Gastrocnemius medialis (tissue), 4 donors: ENCODE measurements at places on chromosomes 1 and 21. TPM values are rescaled to one million over a fixed set of nuclear protein-coding genes. Genes with fewer than 3 reads are reported as not detected.
A peak's percentile ranks its signal among the peaks of the same experiment; 100 is the strongest.

DNA sequence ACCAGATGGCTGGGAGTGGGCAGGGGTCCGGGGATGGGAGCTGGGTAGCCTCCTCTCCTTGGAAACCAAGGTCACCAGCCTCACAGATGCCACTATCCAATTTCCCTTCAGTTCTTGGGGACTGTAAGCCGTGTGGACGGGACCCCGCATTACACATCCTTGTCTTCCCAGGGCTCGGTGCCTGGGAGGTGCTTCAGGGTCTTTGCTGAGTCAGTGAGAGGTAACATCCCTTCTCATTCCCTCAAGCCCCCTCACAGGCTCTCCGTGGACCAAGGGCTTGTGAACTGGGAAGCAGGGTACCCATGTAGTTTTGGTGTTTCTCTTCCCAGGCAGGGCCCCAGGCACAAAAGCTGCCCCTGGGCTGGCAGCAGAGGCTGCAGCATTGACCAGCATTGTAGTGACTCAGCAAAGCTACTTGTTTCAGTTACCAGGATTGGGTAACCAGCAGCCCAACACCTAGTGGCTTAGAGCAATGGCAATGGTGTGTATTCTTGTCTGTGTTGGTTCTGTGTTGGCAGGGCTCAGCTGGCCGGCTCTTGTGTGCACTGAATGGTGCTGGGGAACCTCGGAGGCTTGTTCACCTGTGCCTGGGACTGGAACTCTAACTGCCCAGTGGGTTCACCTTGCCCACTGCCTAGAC is 24.6 kb upstream of the PCBP3 start:
- no peaks in the 10 kb centered on the region for H3K36me3 ChIP-seq
- no peak overlapping the region for H3K27ac ChIP-seq
- peaks cover 41% of the 10 kb centered on the region for H3K27me3 ChIP-seq
- no peaks in the 10 kb centered on the region for H3K4me1 ChIP-seq
- no peak overlapping the region for H3K4me3 ChIP-seq
- DNase-seq: no peak

DNA sequence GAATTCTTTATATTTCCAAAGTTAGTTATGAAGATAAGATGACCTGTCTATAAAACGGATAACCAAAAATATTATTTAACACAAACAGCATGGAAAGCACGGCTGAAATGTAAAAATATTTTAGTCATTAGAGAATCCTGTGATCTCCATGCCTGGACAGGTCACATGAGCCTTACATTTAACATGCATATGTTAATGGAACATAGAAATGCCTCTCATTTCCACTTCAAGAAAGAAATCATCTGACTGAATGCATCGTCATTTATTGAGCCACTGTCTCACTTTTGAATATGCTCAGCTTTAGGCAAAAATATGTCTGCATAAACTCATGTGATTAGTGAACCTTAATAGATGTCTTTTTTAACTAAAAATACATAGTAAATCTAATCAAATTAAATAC is 115.5 kb upstream of the COL24A1 start:
- no peaks in the 10 kb centered on the region for H3K4me1 ChIP-seq
- no peak overlapping the region for H3K27ac ChIP-seq
- H3K36me3 ChIP-seq: no peaks in the 10 kb centered on the region
- DNase-seq: no peak
- no peak overlapping the region for H3K4me3 ChIP-seq

DIO1 gene
- not detected for total RNA-seq

DNA sequence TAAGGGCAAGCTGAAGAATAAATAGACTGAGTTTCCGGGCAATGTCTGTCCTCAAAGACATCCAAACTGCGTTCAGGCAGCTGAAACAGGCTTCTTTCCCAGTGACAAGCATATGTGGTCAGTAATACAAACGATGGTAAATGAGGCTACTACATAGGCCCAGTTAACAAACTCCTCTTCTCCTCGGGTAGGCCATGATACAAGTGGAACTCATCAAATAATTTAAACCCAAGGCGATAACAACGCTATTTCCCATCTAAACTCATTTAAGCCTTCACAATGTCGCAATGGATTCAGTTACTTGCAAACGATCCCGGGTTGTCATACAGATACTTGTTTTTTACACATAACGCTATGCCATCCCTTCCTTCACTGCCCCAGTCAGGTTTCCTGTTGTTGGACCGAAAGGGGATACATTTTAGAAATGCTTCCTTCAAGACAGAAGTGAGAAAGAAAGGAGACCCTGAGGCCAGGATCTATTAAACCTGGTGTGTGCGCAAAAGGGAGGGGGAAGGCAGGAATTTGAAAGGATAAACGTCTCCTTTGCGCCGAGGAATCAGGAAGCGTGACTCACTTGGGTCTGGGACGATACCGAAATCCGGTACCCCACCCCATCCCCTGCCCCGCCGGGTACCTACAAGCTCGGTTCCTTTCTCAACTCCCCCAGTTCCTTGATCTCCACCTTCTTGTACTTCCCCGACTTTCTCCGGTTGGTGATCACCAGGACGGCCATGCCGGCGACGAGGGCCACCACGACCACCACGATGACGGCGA is 1.3 kb downstream of the TACSTD2 start:
- no peak overlapping the region for H3K27ac ChIP-seq
- DNase-seq: no peak
- H3K4me1 ChIP-seq: no peaks in the 10 kb centered on the region

PLEKHN1 gene
- total RNA-seq: not detected

DNA sequence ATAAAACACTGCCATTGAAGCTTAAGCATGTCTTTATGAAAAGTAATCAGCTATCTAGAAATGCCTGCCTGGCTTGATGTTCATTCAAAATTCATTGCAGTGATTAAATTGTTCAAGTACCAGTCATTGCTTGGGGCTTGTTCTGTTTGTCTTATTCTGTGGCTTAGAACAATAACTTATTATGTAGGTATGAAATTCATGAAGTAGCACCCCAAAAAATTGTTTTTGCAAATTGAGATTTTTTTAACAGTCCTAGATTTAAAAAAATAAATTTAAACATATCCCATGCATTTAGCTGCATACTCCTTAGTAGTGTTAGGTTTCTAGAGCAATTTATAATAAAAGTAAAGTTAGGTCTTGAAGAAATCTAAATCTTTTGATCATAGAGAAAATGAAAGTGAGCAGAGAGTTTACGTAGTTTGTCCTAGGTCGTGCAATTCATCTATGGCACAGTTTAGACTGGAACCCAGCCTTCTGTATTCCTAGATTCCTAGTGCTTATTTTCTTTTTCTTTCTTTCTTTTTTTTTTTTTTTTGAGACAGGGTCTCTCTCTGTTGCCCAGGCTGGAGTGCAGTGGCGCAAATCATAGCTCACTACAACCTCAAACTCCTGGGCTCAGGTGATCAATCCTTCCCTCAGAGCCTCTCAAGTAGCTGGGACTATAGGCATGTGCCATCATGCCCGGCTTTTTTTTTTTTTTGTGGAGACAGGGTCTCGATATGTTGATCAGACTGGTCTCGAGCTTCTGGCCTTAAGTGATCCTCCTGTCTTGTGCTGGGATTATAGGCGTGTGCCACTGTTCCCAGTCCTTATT is 9.3 kb downstream of the MIER1 start:
- no peak for DNase-seq
- no peaks in the 10 kb centered on the region for H3K27me3 ChIP-seq
- H3K4me1 ChIP-seq: peaks cover 37% of the 10 kb centered on the region
- no peak overlapping the region for H3K4me3 ChIP-seq
- H3K27ac ChIP-seq: peak overlapping the region; percentile 6

DNA sequence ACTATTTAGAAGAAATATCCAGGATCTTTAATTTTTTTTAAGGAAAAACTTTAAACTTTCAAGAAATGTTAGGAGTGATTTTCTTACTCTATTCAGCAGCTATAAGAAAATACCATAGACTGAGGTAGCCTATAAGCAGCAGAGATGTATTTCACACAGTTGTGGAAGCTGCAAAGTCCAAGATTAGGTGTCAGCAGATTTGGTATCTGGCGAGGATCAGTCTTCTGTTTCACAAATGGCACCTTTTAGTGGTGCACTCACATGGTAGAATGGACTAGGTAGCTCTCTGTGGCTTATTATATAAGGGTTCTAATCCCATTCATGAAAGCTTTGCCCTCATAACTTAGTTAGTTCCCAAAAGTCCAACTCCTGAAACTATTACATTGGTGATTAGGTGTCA is 207.4 kb downstream of the NCAM2 start:
- no peaks in the 10 kb centered on the region for H3K27me3 ChIP-seq
- H3K4me3 ChIP-seq: no peak overlapping the region
- no peaks in the 10 kb centered on the region for H3K36me3 ChIP-seq
- H3K27ac ChIP-seq: no peak overlapping the region
- H3K4me1 ChIP-seq: no peaks in the 10 kb centered on the region

FMO5 gene
- total RNA-seq: 1.7 TPM

DNA sequence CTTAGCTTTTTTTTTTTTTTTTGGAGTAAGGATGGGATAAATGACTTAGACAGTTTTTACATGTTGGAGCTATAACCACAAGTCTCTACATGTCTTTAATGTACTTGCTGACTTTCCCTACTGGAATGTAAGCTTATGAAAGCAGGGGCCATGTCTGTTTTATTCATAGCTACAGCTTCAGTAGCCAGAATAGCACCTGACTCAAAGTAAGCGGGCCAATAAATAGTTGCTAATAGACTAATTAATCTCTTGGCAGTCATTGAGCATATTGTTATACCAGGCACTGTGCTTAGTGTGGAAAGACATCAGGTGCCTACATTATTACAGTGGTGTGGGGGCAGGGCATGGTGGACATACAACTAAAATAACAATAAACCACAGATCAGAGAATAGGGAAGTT is 84.4 kb upstream of the HOOK1 start:
- H3K36me3 ChIP-seq: no peaks in the 10 kb centered on the region
- DNase-seq: no peak
- H3K27ac ChIP-seq: peak overlapping the region; percentile 81
- peaks cover 25% of the 10 kb centered on the region for H3K4me1 ChIP-seq
- H3K4me3 ChIP-seq: no peak overlapping the region

DNA sequence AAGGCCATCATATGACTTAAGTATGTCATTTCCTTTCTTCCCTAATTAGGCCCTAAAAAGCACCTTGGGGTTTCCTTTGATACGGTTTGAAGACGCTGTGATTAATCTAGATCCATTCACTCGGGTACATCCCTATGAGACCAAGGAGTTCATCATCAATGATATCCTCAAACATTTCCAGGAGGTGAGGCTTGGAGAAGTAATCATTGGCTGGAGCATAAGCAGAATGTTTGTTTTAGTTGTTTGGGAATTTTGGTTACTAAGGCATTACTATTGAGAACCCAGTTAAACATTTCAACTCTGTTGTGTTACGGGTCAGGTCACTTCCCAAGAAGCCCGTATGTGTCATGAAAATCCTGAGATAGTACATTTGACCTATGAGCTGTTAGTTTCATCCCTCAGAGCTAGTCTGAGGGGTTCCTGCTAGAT is 185.2 kb downstream of the VPS13D start:
- DNase-seq: no peak
- H3K27me3 ChIP-seq: no peaks in the 10 kb centered on the region
- peaks cover 2% of the 10 kb centered on the region for H3K4me1 ChIP-seq
- H3K36me3 ChIP-seq: no peaks in the 10 kb centered on the region
- H3K4me3 ChIP-seq: no peak overlapping the region
- H3K27ac ChIP-seq: no peak overlapping the region

GRCh38 chr1:8818325-8818775 is 910 bp upstream of the RERE start:
- peaks cover 59% of the 10 kb centered on the region for H3K4me1 ChIP-seq
- H3K36me3 ChIP-seq: no peaks in the 10 kb centered on the region
- H3K4me3 ChIP-seq: peak overlapping the region; percentile 96
- no peaks in the 10 kb centered on the region for H3K27me3 ChIP-seq
- peak overlapping the region; percentile 98 for H3K27ac ChIP-seq

VWA5B1 gene
- total RNA-seq: 0.25 TPM

F13B gene
- not detected for total RNA-seq

ATAD3C gene
- total RNA-seq: not detected

DNA sequence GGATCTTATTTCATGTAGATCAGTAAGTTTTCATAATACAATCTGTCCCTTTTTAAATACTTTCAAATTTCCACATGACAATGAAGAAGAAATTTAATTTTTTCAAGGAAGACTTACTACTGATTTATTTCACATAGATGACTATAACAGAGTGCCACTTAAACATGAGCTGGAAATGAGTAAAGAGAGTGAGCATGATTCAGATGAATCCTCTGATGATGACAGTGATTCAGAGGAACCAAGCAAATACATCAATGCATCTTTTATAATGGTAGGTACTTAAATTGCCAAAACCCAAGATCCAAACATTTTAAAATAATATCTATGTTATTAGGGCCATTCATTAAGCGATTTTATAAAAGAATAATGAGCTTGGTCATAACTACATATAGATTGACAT is 110.4 kb downstream of the PTPRC start:
- DNase-seq: no peak
- no peak overlapping the region for H3K4me3 ChIP-seq
- no peaks in the 10 kb centered on the region for H3K27me3 ChIP-seq
- H3K36me3 ChIP-seq: no peaks in the 10 kb centered on the region
- no peaks in the 10 kb centered on the region for H3K4me1 ChIP-seq
- H3K27ac ChIP-seq: no peak overlapping the region

DNA sequence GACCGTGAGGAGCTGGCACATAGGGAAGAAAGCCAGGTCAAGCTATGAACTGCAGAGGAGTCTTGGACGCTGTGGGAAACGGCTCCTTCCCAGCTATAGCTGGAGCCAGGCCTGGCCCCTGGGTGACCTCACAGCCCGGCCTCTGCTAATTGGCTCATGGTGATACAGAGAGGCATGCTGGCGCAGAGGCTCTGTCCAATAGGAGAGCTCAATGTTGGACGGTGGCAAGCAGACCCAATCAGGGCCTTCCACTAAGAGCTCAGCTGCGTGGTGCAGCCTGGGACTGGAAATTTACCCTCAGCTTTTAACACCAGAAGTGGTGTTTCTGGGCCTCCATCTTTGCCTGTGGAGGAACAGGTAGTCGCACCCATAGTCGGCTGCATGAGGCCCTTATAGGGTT is 64.4 kb upstream of the GRHL3 start:
- H3K4me3 ChIP-seq: no peak overlapping the region
- no peak for DNase-seq
- no peaks in the 10 kb centered on the region for H3K36me3 ChIP-seq
- no peak overlapping the region for H3K27ac ChIP-seq

DNA sequence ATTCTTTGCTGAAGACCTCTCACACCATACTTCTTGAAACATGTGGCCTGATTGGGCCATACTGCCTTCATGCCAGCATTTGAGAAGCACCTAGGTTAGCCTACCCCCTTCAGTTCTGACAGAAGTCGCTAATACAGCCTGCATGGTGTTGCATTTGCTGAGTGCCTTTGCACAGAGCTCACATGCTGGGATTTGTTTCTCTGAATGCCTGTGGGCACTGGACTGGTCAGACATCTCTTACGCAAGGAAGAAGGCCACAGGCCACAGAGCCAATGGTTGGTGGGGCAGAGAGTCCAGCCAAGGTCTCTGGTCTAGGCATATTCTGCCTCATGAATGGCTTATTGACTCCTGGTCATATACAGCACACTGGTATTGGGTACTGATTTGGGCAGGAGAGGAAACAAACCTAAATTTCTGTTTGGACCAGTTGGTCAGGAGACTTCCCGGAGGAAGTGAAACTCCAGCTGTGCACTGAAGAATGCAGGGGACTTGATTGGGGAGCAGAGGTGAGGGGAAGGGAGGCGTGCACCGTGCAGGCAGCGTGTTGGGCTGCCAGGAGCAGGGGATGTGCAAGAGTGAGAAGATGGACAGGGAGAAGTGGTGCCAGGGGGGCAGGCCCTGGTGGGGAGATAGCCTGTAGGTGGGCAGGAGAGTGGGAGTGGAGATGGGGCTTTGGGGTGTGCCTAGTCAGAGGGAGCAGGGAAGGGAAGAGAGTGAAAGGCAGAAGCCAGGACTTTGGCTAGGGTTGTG is 18.1 kb downstream of the URB2 start:
- H3K27ac ChIP-seq: no peak overlapping the region
- H3K4me3 ChIP-seq: no peak overlapping the region
- H3K36me3 ChIP-seq: peaks cover 59% of the 10 kb centered on the region
- DNase-seq: no peak
- no peaks in the 10 kb centered on the region for H3K27me3 ChIP-seq
- peaks cover 14% of the 10 kb centered on the region for H3K4me1 ChIP-seq
